ENCODE measurements at places on chromosomes 13 and 19.

GRCh38 chr13:98913741-98914140 is 64.1 kb downstream of the DOCK9 start:
- DNase-seq, result no peak

DNA sequence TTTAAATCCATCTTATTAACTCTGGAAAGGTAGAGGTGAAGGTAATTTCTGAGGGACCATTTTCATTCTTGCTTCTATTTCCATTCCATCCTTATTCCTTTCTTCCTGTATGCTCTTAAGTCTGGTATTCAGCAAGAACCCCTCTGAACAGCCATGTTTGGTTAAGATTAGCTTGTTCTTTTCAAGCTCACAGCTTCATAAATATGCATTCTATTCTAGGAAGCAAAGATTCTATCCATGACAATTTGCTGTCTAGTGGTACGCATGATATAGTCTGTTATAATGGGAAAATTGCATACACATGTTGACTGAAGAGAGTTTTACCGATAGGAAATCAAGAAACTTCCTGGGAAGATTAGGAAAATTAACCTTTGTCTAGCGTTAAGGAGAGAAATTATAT is 218.7 kb downstream of the HS6ST3 start:
- DNase-seq, result no peak

DNA sequence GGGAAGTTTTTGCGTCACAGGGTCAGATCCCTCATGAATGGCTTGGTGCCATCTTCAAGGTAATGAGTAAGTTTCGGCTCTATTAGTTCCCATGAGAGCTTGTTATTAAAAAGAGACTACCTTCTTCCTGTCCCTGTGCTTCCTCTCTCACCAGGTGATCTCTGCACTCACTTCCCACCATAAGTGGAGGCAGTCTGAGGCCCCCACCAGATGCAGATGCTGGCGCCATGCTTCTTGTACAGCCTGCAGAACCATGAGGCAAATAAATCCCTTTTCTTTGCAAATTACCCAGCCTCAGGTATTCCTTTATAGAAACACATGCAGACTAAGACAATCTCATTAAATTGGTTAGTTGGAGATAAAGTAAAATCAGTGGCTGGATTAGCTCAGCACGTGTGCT is 75.6 kb upstream of the RFC3 start:
- DNase-seq, result no peak

DNA sequence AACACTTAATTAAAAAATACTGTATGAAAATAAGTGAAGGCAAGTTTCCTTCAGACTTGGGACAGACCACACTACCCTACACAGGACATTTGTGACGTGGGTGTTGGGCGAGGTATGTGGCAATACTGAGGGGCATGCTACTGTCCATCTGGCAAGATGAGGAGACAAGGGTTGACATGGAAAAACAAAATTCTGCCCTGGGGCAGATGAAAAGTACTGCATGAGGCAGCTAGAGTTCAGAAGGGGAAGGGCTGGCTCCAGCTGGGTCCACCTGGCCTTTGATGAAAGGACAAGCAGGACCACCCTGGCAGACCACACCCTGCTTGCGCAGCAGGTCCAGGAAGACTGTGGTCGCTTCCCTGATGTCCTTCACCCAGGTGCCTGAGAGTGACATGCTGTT is 43.2 kb downstream of the LATS2 start:
- peak; percentile 34 for DNase-seq

- no peak for DNase-seq
These were observed 32.1 kb downstream of the CYP4F22 start for GRCh38 chr19:15540435-15540834.

DNA sequence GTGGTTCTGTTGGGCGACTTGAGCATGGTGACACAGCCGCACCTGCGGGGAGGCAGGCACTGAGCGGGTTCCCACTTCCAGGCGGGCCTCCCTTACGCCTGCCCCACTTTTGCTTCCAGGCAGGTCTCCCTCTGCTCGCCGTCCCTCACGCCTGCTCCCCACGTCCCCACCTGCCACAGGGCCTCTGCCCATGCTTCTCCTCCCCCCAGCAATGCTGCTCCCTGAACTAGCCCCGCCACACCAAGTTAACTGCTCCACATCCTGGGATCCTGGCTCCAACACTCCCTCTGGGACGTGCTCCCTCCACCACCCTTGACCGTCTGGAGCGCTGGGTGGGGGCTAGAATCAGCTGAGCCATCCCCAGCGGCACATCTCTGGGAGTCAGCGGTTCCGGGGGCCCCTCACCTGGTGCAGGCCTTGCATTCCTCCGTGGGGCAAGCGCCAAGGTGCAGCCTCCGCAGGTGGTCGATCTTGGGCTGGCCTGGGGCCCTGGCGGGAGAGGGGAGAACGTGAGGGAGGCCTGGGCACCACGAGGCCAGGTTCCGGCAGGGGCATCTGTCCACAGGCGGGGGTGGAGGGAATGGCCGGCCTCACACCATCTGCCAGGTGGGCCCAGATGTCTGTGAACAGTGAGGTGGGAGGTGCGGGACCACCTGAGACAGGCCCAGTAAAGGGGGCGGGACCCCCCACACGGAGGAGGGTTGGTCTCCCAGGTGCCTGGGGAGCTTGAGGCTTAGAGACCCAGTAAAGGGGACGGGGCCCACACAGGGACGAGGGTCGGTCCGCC is 9.2 kb downstream of the CFD start:
- no peak for DNase-seq

GRCh38 chr13:101709952-101710351 is 257.5 kb downstream of the ITGBL1 start:
- DNase-seq, result no peak

- DNase-seq, result no peak
These were observed 17.5 kb upstream of the N4BP2L1 start for GRCh38 chr13:32445461-32445860.

- DNase-seq, result peak; percentile 38
These were observed 2.3 kb downstream of the ZNF714 start for GRCh38 chr19:21084343-21084742.

- no peak for DNase-seq
These were observed 474.9 kb upstream of the MIR17HG start for GRCh38 chr13:90872491-90873025.

GRCh38 chr19:6417713-6418561 is 6.7 kb downstream of the KHSRP start:
- DNase-seq, result no peak

- no peak for DNase-seq
These were observed 28.5 kb downstream of the GSX1 start for GRCh38 chr13:27820524-27821482.

DNA sequence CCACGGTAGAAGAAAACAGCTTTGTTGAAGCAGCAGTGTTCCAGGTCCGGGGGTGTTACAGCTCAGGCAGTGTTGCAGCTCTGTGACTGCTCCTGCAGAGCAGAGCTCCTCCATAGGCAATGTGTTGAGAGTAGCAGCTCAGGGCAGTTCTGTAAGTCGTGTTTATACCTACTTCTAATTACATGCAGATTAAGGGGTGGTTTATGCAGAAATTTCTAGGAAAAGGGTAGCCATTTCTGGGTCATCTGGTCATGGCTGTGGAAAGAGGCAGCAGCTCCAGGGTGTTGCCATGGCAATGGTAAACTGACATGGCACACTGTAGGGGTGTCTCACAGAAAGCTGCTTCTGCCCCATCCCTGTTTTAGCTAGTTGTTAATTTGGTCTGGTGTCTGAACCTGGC is 316.4 kb downstream of the GPC5 start:
- DNase-seq, result no peak

DNA sequence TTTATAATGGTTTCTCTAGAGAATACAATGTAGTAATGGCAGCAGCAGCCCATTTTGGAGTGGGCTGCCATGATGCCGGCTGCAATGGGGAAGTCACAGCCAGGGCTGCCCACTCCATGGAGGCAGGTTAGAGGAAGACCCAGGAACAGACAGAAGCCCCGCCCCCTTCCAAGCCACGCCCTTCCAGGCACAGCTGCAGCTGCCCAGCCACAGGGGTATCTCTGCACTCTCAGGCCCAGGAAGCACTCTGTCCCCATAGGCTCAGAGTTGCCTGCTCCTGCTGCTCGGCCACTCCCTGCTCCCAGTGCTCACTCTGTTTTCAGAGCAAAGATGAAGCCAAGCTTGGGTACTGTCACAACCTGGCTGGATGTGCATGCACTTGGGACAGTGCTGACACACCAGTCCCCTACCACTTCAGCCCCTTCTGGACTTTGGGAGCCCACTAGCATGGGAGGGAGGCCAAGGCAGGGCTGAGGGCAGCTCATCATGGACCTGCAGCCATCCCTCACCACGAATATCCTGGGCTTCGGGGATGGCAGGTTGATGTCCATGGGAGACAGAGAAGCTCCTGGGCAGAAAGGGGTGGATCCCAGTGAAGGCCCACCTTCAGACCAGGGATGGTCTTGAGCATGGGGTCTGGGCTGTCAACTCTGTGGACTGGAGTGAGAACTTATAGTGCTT is 1224.2 kb downstream of the SLITRK5 start:
- DNase-seq, result no peak

- DNase-seq, result peak; percentile 93
These were observed 23.4 kb upstream of the EID2 start for GRCh38 chr19:39563408-39563807.

DNA sequence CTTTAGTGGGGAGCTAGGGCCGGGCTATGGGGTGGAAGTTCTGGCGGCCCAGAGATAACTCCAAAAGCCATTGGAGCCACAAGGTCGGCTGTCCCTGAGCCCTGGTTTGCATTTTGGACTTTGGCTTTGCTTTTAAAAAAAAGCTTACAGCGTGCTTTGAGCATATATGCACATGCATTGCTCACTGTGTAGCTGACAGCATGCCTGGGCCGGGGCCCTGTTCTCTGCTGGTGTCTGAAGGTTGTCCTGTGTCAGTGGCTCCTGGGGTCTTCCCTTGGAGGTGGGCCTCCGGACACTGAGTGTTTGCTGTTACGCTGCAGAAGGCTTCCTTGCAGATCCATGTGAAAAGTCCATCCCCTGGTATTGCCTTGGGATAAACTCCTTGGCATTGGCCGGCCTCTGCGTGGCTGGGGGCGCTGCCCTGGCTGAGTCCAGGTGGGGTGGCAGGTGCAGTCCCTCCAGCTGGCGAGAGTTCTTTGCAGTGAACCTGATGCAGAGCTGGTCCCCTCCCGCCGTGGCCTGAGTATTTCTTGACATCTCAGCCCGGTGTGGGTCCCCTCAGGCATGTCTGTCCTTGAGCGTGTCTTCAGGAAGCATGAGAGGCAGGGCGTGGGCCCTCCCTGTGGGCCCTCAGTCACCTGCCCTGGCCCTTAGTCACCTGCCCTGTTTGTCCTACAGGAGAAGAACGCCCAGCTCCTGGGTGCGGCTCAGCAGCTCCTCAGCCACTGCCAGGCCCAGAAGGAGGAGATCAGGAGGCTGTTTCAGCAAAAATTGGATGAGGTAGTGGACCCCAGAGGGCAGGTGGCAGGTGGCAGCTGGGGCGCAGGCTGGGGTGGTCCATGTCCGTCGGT is 23.0 kb downstream of the PLEKHJ1 start:
- no peak for DNase-seq

DNA sequence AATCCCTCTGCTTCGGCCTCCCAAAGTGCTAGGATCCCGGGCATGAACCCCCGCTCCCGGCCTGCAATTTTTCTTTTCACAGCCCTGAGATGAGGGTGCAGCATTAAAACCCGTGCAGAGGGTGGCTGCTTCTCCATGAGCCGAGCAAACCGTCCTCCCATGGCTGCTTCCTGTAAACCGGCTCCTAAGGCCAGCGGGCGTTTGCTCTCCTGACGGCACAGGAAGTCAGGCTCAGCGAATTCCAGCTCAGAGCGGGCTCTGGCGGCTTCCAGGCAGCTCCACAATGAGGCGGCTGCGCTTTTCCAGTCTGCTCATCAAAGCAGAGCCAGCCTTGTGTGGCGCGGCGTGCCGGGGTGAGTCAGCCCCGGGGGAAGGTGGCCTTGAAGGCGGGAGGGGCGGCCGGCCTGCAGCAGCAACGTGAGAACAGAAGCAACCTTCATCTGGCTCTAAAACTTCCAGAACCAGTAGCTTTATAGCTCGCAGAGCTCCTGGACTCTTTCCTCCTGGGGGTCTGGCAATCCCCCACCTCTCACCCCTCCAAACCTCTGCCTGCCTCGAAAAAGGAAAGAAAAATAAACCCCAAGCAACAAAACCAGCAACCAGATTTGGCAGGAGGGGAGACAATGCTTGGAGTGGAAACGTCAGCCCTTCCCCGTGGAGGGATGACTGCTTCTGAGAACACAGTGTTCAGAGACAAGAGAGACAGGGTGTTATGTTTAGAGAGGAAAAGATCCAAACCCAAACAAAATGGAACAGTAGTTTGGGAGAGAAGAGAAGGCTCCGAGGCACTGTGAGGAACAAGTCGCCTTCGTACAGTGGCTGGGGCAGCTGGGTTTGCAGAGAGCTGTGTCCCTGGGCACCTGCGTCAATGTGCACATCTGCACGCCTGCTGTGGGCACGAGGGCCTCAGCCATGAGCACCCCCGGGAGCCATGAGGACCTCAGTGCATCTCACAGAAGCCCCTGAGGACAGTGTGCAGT is 67.8 kb downstream of the GADD45B start:
- DNase-seq, result peak; percentile 99

DNA sequence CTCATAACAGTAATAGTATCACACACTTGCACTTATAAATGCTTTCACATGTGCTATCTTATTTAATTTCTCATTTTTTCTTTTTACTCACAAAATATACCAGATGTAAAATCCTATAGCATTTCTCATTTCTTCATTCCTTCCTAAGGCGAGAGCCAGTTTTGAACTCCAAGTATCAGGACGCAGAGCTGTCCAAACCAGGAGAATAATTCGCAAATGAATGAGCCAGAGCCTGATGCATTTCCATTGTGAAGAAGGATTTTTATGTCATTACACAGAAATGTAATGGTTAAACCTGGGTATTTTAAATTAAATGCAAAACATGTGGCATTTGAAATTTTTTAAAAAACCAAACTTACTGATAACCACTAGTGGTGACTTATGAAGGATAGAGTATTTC is 244.3 kb downstream of the RGCC start:
- DNase-seq, result no peak

GRCh38 chr19:15874821-15875474 is 22.9 kb downstream of the CYP4F2 start:
- no peak for DNase-seq

DNA sequence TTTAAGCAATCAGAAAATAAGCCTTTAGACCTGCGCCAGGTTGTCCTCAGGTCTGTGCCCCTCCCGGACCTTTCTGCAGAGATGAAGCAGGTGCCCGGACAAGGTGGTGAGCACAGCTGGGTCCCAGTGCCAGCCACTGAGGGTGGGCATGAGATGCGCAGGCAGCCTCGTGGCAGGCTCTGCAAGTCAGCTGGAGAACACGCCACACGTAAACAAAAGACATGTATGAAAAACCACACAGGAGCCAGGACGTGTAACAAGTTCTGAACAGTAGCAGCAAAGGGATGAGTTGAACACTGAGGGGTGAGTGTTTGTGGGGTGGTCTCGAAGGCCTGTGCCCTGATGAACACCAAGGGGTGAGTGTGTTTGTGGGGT is 68.8 kb upstream of the MCF2L start:
- no peak for DNase-seq

- peak; percentile 99 for DNase-seq
These were observed at the start of the genes PSENEN and U2AF1L4 for GRCh38 chr19:35745328-35746086. Gene PSENEN (plus strand): TSS chr19:35745651. CDS start chr19:35745931, 280 bp downstream. Gene U2AF1L4 (minus strand): TSS chr19:35745418. CDS start chr19:35745391, 27 bp downstream.

GRCh38 chr13:100537951-100538462 is 50.6 kb downstream of the GGACT start:
- no peak for DNase-seq

GRCh38 chr13:76993021-76993420 is 1.1 kb downstream of the CLN5 start:
- peak; percentile 11 for DNase-seq

All from M059J (cell line).